ENCODE measurements at places on chromosomes 1 and 21.

DNA sequence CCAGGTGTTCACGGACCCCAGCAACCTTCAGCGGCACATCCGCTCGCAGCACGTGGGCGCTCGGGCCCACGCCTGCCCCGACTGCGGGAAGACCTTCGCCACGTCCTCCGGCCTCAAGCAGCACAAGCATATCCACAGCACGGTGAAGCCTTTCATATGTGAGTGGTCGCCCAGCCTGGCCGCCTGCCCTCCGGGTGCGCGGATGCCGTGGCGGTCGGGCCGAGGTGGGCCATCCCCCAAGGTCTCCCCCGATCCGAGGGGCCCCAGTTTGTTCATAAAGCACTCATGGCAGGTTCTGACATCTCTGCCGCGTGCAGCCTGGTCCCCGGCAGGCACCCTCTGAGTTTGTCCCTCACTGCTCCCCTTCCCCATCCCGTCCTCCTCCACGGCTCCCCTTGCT is 49.0 kb upstream of the ARHGEF16 start:
- DNase-seq, result no peak

GRCh38 chr1:56216218-56216617 is 363.1 kb downstream of the PLPP3 start:
- DNase-seq, result no peak

DNA sequence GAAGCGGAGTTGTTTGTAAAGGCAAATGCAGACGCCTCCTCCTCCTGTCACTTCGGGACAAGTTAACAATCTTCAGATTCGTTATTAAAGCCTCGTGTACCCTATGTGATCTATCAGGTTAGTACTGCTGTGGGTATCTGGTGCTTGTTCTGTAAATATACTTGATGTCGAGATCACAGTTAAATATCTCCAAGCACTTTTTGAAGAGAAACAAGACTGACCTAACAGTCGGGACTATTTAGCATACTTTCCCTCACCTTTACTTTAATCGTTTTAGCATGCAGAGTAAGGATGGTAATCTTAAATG is 710 bp downstream of the KLHL20 start:
- DNase-seq, result no peak

- DNase-seq, result no peak
Measured at GRCh38 chr21:28580585-28580984, 412.1 kb downstream of the LTN1 start.

DNA sequence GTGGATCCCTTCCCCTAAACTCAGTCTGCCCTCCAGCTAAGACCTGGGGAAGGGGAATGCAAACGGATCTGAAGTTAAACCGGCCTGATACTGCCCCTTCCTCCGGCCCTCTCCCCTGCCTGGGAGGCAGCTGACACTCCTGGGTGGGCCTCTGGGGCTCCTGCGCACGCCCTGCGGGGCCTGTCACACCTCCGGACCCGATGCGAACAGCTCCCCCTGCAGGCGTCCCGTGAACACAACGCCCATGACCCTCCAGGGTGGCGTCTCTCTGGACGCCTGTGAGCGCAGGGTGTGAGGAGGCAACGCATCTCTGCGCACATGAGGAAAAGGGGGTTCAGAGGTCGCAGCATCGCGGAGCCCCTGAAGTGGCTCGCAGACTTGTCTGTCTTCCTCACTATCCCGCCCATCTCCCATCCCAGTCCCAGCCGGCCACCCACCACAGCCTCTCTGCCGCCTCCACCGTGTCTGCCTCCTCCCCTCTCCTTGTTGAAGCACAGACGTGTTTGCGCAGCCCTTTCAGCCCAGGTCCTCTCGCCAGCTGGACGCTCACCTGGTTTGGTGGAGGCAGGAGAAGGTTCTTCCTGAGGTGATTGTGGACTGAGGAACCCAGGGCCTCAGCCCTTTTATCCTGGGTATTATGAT is 421 bp upstream of the LCE3A start:
- no peak for DNase-seq

- DNase-seq, result no peak
Measured at GRCh38 chr21:35521293-35521692, 472.2 kb upstream of the RUNX1 start.

GRCh38 chr1:198254948-198255347 is 98.2 kb downstream of the NEK7 start:
- DNase-seq, result no peak

GRCh38 chr1:53580739-53581475 is 121.7 kb downstream of the DMRTB1 start:
- no peak for DNase-seq

GRCh38 chr1:180670681-180671080 is 38.9 kb downstream of the XPR1 start:
- no peak for DNase-seq

- no peak for DNase-seq
Measured at GRCh38 chr1:68128157-68128556, 77.7 kb upstream of the DIRAS3 start.

DNA sequence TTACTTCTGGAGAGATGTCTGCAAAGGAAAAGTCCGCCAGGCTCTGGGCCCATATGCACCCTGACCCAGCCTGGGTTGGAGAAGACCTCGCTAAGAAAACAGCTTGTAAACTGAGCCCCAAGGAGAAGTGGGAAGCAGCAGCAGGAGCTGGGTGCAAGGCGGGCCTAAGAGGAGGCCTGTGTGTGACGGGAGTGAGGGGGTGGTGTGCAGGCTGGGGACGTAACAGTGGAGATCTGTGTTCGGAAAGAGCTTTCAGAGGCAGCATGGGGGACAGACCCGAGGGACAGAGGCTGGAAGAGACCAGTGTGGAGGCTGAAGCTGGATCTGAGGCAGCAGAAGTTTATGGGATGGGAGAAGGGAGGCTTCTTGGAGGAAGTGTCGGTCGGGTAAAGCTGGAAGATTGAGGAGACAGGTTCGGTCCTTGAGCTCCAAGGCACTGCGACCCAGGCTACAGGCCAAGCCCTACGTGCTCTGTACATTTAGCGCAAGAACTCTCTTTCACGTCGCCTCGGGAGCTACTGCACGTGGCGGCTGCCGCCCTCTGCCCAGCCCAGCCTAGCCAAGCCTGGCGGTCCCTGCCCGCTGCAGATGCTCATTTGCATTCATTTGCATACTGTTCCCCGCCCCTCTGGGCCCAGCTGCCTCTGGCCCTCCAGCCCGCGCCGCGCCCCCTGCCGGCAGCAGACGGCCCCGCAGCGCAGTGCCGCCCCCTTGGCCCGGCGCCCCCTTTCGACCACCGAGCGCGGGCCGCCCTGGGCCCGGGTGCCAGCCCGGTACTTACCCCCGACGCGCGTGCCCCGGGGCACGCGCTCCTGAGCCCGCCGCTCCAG is 6.3 kb downstream of the HPCA start:
- DNase-seq, result no peak

GRCh38 chr1:43311521-43311920 is 10.7 kb downstream of the TIE1 start:
- no peak for DNase-seq

GRCh38 chr1:212244441-212244840 is 40.8 kb upstream of the PPP2R5A start:
- DNase-seq, result no peak

DNA sequence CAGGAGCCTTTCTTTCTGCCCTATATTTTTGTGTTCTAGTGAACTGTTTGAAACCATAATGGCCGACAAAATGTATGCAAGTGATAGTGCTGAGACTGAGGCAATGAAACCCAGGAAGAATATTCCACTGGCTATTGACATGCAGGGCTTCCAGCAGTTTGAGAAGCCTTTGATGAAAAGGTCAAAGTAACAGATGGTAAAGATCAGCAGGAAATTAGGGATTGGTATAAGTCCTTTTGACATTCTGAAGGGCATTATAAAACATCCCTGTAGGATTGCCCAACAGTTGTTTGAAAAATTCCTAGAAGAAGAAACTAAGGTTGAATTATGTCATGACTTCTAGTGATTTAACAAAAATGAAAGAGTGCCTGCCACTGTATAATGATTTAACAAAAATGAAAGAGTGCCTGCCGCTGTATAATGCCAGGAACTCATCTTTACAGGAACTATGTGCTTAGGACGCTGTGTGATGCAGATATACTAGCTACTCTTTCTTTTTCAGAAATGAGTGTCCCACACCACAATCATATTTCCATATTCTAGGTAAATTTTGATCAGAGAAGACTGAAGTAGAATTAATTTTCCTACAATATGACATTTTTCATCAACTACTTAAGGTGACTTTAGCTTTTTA is 283.9 kb upstream of the ST6GALNAC5 start:
- DNase-seq, result no peak

GRCh38 chr1:64147759-64148158 is 55.7 kb upstream of the UBE2U start:
- DNase-seq, result no peak

DNA sequence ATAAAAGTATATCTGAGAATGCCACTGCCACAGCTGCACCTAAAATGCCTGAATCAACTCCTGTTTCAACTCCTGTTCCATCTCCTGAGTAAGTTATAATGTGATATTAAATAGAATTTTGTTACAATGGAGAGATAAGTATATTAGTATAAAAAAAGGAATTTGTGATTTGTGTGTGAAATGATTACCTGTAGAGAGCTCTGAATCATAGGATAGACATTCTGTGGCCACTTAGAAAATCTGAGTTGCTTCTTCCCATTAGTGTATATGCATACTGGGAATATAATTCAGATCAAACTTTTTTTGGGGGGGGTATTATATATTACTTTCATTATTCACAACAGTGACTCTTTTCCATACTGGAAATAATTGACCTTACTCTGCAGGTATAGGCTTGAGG is 52.9 kb downstream of the SUCO start:
- no peak for DNase-seq

GRCh38 chr1:8255712-8256111 is 62.2 kb upstream of the SLC45A1 start:
- DNase-seq, result no peak

GRCh38 chr1:44281962-44282703 is 68.9 kb downstream of the DMAP1 start:
- DNase-seq, result no peak

- DNase-seq, result no peak
Measured at GRCh38 chr1:56311766-56312165, 267.6 kb downstream of the PLPP3 start.

- no peak for DNase-seq
Measured at GRCh38 chr1:25907601-25908000, 1.4 kb upstream of the STMN1 start.

DNA sequence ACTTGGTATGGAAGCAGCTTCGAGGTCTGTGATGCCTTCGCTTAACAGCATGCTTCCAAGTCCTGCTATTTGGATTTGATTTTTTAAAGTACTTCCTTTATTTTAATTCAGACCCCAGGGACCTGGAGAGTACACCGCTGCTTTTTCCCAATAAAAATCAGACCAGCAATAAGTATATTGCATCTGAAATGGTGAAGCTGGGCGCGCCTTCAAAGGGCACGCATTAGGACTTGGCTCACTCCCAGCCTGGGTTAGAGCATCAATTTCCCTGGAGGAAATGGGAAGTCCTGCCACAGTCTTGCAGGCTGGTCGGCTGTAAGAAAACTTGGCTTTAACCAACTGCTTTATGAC is 325.1 kb downstream of the RRAGC start:
- no peak for DNase-seq

GRCh38 chr1:64292399-64292798 is 89.0 kb downstream of the UBE2U start:
- DNase-seq, result peak; percentile 40

GRCh38 chr1:48596046-48596445 is 124.0 kb upstream of the SPATA6 start:
- DNase-seq, result no peak

DNA sequence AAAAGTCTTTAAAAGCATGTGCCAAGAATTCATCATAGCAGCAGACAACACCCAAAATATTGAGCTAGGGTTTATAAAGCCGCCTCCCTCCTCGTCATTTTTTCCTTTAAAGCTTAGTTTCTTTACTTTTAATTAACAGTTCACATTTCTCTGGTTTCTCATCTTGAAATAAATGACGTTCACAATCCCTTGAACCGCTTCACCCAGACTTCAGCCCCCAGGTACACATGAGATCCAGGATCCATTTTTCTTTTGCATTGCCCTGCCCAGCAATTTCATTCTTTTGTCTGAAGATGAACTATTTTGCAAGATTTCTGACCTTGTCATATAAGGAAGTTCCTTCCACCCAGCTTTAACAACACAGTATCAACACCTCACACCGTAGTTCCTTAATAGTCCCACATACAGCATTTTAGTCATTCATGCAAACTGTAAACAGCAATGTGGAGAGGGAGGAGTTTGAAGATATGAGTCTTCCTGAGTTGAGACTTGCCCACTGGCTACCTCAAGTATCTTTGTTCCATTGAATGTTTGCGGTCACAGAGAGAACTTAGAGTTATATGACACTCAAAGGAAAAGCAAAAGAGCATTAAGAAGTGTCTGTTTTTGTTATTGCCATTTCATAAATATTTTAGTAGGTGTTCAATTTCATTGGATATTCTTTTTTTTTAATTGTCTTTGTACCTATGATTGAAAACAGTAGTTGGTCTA is 35.3 kb upstream of the CACYBP start:
- peak; percentile 29 for DNase-seq

- no peak for DNase-seq
Measured at GRCh38 chr1:32898056-32898455, 3.1 kb downstream of the TMEM54 start.

DNA sequence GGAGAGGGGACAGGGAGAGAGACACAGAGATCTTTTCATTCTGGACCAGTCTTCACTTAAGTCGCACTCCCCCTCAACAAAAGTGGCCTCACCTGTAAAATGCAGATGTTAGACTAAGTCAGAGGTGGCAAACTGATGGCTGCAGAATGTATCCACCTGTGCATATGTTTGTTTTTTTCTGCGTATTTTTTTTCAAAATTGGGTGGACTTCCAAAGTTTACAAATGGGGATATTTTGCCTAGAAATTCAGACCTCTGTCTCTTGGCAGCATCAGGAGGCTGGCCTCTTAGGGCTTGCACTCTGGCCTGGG is 525.0 kb downstream of the MATN1 start:
- no peak for DNase-seq

DNA sequence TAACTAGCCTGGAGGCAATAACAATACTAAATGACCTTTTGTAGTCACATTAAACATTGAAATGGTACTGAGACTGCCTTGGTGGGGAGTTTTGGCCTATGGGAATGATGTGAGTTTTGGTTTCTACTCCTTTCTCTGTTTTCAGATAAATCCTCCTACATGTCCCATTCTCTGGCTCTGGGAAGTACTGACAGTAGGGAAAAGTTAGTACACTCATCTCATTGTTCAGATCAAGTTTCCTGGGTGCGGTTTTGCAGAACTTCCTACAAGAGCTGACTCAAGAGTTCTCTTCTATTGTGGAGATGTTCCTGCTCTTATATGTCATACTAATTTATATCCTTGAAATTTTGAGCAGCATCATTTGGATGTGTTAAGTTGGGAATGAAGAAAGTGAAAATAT is 74.2 kb upstream of the MACF1 start:
- peak; percentile 70 for DNase-seq

- DNase-seq, result no peak
Measured at GRCh38 chr1:62437273-62437940, 558 bp downstream of the USP1 start.

DNA sequence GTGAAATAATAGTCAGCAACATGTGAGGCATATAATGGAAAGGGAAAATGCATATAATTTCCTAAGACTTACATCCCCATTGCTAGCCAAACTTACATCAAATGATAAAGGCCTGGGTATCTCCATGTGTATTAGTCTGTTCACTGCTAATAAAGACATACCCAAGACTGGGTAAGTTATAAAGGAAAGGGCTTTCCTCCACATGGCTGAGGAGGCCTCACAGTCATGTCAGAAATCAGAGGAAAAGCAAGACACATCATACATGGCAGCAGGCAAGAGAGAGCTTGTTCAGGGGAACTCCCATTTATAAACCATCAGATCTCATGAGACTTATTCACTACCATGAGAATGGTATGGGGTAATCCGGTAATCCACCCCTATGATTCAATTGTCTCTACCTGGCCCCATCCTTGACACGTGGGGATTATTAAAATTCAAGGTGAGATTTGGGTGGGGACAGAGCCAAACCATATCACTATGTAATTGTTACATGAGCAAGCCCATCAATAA is 161.5 kb upstream of the SAMSN1 start:
- no peak for DNase-seq

All from PC-9 (cell line).